ENCODE measurements at places on chromosomes 11 and 22.

DNA sequence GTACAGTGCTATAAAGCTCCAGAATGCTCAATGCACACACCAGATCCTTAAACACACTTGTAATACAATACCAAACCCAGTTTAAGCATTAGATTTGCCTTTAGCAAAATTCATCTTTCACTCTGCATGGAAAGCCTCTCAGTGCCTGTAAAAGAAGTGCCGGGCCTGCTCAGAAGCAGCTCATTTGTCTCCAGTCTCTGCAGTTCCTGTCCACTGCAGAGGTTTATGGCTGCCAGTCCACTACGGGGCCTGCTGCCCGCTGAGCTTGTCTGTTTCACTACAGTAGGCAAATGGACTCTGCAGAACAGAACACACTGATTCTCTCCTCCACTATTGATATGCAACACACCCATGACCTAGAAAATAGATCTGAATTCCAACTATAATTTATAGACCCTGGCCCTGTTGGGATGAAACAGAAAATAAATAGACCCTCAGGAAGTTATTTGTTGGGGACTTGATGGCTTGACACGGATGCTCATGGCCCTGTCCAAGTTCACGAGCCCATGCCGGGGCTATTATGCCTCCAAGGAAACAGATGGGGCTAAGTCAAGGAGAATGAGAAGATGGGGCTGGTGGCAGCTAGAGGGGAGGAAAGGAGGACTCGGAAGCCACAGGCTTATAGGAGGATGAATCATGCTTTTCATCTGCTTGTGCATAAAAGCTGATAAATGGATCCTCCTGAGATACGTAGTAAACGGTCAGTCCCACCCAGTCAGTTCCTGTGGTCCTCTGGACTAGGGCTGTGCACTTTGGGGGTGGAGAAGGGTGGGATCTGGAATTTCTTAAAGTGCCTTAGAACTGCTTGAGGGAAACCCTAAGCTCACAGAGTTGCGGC lies 416.8 kb upstream of the TENM4 start:
- no peak for DNase-seq

DNA sequence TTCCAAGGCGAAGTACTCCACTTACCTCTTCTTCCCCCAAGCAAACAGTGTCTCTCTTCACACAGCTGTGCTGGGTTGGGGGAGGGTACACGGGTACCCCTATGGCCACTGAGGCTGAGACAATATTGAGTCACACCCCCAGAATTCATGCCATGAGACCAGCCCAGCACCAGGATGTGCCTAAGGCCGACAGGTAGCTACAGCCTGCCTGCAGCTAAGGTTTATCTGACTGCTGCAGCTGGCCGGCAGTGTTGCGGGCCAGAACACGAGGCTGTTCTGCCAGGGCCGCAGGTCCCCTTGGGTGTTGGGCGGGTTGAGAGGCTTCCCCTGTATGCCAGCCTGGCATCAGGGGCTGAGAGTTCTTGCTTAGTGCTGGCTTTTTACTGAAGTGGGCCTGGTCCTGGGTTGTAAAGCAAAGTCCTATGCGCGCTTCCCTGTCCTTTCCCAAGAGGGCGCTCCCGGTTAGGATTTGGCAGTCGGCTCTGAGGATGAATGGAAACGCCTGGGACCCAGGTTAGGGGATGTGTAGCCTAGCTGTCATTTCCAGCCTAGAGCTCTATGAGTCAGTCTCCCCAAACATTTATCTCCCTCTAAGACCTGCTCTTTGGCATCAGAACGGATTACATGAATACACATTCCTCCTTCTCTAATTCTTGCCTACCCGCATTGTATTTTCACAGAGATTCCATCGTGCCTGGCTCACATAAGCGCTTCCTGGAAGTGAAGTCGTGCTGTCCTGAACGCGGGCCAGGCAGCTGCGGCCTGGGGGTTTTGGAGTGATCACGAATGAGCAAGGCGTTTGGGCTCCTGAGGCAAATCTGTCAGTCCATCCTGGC lies 7.1 kb downstream of the USP18 start:
- peak; percentile 55 for DNase-seq

DNA sequence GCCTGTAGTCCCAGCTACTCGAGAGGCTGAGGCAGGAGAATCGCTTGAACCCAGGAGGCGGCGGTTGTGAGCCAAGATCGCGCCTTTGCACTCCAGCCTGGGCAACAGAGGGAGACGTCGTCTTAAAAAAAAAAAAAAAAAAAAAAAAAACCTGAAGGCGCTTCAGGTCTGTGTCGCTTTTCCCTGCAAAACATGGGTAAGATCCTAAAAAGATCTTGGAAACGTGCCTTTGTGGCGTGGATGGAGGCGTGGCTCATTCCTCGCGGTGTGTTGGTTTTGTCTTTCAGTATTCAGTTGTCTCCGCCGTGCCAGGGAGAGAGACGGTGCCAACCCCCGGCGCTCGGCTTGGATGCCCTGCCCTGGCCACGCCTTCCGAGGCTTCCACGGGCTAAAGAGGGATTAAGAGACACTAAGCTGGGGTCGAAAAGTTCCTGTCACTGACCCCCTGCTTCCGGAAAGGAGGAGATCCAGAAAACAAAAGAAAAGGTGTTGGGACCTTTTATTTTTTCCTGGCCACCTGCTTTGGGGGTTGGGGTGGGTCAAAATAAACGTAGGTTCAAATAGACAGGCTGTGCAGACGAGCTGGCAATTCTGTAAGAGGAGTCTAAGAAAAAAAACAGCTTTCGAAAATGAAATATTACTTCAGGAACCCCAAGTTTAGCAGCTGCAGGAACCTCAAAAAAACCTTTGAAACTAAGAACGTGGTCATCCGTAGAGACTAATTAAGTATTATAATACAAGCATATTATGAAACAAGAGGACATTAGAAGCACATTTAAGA lies 1.1 kb upstream of the SLC35F2 start:
- DNase-seq = peak; percentile 61

DNA sequence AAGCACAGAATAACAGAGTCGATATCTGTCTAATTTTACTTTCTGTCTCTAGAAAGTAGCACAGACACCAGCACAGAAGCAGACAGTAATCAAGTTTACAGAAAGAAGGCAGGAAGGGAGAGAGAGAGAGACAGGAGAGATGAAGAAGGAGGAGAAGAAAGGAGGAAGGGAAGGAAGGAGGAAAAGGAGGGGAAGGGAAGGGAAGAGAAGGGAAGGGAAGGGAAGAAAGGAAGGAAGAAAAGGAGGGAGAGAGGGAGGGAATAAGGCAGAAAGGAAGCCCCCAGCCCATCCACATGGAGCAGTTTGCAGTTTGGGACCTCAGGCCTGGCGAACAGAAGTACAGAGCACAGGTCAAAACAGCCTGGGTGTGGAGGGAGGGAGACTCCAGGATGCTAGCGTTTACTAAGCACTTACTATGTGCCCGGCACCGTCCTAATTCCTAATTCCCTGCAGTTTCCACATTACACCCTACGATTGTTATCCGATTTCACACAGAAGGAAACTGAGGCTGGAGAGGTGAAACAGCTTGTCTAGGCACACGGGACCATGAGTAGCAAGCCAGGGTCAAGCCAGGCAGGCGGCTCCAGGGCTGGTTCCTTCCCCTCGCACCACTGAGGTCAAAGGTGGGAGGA lies 46.0 kb upstream of the WNT7B start:
- DNase-seq = no peak

DNA sequence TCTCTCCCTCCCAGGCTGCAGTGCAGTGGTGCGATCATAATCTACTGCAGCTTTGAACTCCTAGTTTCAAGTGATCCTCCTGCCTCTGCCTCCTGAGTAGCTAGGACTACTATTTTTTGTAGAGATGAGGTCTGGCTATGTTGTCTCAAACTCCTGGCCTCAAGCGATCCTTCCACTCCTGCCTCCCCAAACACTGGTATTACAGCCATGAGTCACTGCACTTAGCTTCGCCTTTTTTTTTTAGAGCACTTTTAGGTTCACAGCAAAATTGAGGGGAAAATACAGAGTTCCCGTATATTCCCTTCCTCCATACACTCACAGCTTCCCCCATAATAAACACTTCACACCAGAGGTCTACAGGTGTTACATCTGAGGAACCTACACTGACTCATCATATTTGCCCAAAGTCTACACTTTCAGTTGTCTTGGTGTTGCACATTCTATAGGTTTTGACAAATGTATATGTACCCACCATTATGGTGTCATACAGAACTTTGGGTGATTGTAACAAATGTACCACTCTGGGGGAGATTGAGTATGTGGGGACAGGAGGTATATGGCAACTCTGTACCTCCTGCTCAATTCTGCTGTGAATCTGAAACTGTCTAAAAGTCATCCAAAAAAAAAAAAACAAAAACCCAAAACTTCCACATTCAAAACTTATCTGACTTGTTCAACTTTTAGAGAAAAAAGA lies 11.3 kb upstream of the SLC37A4 start:
- no peak for DNase-seq

DNA sequence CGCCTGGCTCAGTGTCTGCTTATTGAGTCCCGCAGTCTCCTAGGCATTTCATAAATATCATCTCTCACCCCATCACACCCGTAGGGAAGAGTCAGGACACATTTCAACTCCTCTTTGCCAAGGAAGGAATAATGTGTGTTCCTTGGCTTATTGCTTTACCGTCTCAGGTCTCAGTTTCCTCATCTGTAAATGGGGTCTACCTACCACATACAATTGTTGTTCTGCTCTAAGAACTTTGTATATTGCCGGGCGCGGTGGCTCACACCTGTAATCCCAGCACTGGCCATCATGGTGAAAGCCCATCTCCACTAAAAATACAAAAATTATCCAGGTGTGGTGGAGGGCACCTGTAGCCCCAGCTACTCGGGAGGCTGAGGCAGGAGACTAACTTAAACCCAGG lies 3.1 kb upstream of the THRSP start:
- DNase-seq = no peak

Measured in NCI-H146 (cell line).